ENCODE measurements at places on chromosomes 13 and 19. TPM values are rescaled to one million over a fixed set of nuclear protein-coding genes. Genes with fewer than 3 reads are reported as not detected.
A peak's percentile ranks its signal among the peaks of the same experiment; 100 is the strongest.

- no peak overlapping the region for H3K4me3 ChIP-seq
- H3K27me3 ChIP-seq: no peaks in the 10 kb centered on the region
- H3K27ac ChIP-seq: no peak overlapping the region
These were observed 59.9 kb downstream of the ABCC4 start for GRCh38 chr13:95241321-95241720.

Gene SYT5
- not detected for total RNA-seq

Gene CYP4F11
- not detected for total RNA-seq

DNA sequence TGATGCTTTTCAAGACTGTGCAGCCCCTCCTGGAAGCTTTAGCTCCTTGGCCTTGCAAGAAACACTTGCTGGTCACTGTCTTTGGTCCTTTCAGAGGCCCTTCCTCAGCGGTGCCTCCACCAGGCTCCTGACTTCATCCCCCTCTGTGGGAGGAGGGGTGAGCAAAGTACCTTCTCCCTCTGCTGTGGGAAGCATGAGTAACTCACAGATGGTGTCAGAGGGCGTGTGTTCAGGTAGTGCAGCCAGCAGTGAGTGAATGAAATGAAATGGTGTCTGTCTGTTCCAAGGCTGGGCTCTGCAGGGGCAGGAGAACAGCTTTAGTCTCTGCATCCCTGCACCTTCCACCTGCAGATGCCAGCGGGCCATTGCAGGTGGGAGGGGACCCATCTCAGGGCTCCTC is 102.9 kb downstream of the SHISA2 start:
- no peaks in the 10 kb centered on the region for H3K36me3 ChIP-seq
- peaks cover 5% of the 10 kb centered on the region for H3K4me1 ChIP-seq
- no peaks in the 10 kb centered on the region for H3K27me3 ChIP-seq
- H3K27ac ChIP-seq: no peak overlapping the region
- H3K4me3 ChIP-seq: no peak overlapping the region

DNA sequence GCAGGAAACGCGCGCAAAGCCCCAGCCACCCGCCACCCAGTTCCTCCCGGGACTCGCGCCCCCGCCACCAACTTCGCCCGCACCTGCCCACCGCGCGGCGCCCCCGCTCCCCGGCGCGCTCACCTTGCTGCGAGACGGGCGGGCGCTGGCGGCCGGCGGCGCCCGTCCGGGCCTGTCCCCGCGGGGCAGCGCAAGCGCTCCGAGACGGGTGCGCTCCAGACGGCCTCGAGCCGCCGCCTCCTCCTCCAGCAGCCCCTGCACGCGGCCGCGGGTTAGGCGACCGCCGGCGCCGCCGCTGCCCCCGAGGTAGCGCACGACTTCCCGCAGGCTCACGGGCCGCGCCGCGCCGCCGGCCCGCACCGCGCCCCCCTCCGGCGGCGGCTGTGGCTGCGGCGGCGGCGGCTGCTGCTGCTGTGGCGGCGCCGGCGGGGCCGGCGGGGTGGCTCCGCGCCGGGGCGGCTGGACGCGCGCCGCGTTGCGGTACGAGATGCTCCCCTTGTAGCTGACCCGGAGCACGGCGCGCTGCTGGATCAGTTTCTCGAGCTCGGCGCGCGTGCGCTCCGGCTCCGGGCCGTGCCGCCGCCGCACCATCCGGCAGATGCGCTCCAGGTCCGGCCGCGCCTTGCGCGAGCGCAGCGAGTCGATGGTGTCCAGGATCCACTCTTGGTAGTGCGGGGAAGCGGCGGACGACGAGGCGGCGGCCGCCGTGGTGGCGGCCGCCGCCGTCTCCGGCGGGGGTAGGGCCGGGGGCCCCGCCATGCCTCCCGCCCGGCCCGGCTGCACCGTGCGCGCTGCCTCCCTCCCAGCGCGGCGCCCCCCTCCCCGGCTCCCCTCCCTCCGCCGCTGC is 666 bp downstream of the SAMD1 start:
- H3K4me3 ChIP-seq: peak overlapping the region; percentile 77
- H3K36me3 ChIP-seq: peaks cover 37% of the 10 kb centered on the region
- peak; percentile 64 for DNase-seq
- peak overlapping the region; percentile 75 for H3K27ac ChIP-seq
- H3K4me1 ChIP-seq: peaks cover 16% of the 10 kb centered on the region

- no peaks in the 10 kb centered on the region for H3K36me3 ChIP-seq
- no peak overlapping the region for H3K4me3 ChIP-seq
- H3K27me3 ChIP-seq: no peaks in the 10 kb centered on the region
These were observed 218.8 kb downstream of the NBEA start for GRCh38 chr13:35160896-35161295.

- DNase-seq: no peak
- no peaks in the 10 kb centered on the region for H3K36me3 ChIP-seq
- no peaks in the 10 kb centered on the region for H3K27me3 ChIP-seq
- H3K4me1 ChIP-seq: no peaks in the 10 kb centered on the region
- H3K4me3 ChIP-seq: no peak overlapping the region
- H3K27ac ChIP-seq: no peak overlapping the region
These were observed 1159.0 kb upstream of the ATXN8OS start for GRCh38 chr13:68948586-68948985.

- no peaks in the 10 kb centered on the region for H3K36me3 ChIP-seq
- no peaks in the 10 kb centered on the region for H3K27me3 ChIP-seq
- no peak overlapping the region for H3K27ac ChIP-seq
- no peak overlapping the region for H3K4me3 ChIP-seq
- no peak for DNase-seq
- peaks cover 2% of the 10 kb centered on the region for H3K4me1 ChIP-seq
These were observed 63.1 kb downstream of the CEBPG start for GRCh38 chr19:33436360-33437345.

Gene PLIN3
- 23.5 TPM for total RNA-seq

Gene KPTN
- total RNA-seq: 10.4 TPM

DNA sequence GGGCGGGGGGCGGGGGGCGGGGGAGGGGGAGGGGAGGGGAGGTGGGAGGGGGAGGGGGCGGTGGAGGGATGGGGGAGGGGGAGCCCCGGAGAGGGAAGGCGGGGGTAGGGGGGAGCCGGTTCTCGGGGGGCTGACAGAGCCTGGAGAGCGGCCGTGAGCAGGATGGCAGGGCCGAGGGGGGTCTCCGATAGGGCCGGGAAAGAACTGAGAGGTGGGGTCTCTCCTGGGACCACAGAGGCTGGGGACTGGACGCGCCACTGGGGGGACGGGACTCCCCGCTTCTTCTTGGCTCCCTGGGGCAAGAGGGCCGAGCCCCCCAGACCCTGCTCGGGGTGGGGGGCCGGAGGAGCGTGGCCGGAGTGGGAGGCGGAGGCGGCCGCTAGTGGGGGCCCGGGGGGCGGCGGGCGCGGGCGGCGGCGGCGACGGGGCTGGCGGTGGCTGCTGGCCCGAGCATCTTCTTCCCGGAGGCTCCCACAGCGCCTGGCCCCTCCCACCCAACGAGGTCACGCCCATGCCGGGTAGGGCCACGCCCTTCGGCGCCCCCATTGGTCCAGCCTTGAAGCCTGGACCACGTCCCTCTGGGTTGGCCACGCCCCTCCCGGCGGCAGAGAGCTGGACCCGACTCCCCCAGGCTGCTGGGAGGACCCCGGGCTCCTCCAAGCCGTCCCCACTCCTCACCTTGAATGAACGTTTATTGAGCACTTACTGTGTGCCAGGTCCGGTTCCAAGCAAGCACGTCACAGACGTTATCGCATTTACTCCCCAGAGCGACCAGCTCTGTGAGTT is at the start of gene NOVA2:
TSS of gene NOVA2 (minus strand) at position 313 of the 786 bp plus-strand sequence. CDS start 514 bp downstream, outside the sequence.
- peak; percentile 62 for DNase-seq
- peaks cover 44% of the 10 kb centered on the region for H3K27me3 ChIP-seq
- H3K36me3 ChIP-seq: no peaks in the 10 kb centered on the region
- H3K4me3 ChIP-seq: no peak within 1 kb of the TSS
- H3K4me1 ChIP-seq: peaks cover 13% of the 10 kb centered on the region

Gene ADAMTSL5
- 1.3 TPM for total RNA-seq

- H3K36me3 ChIP-seq: peaks cover 16% of the 10 kb centered on the region
- DNase-seq: no peak
- H3K4me3 ChIP-seq: no peak overlapping the region
- no peaks in the 10 kb centered on the region for H3K4me1 ChIP-seq
- no peak overlapping the region for H3K27ac ChIP-seq
These were observed 7.2 kb downstream of the KMT5C start for GRCh38 chr19:55346725-55347441.

Gene OR7A5
- not detected for total RNA-seq

Gene PSG1
- not detected for total RNA-seq

- H3K4me3 ChIP-seq: peak overlapping the region; percentile 42
- H3K4me1 ChIP-seq: peaks cover 6% of the 10 kb centered on the region
- DNase-seq: peak; percentile 67
- H3K36me3 ChIP-seq: no peaks in the 10 kb centered on the region
These were observed 83.2 kb upstream of the IRS2 start for GRCh38 chr13:109869312-109870237.

- H3K27ac ChIP-seq: no peak overlapping the region
- peaks cover 9% of the 10 kb centered on the region for H3K36me3 ChIP-seq
- no peak overlapping the region for H3K4me3 ChIP-seq
- H3K4me1 ChIP-seq: peaks cover 73% of the 10 kb centered on the region
These were observed 2.5 kb downstream of the PDE4A start for GRCh38 chr19:10422846-10423245.

GRCh38 chr19:5132206-5132560 is 163.3 kb downstream of the KDM4B start:
- H3K4me3 ChIP-seq: peak overlapping the region; percentile 81
- peaks cover 36% of the 10 kb centered on the region for H3K4me1 ChIP-seq
- peaks cover 46% of the 10 kb centered on the region for H3K36me3 ChIP-seq

Gene SYNGR4
- not detected for total RNA-seq

- H3K36me3 ChIP-seq: peaks cover 35% of the 10 kb centered on the region
- peak; percentile 79 for DNase-seq
- H3K4me1 ChIP-seq: peaks cover 24% of the 10 kb centered on the region
- peak overlapping the region; percentile 97 for H3K27ac ChIP-seq
These were observed 933 bp downstream of the TFPT start for GRCh38 chr19:54114340-54115108.

Gene ERICH4
- total RNA-seq: not detected

GRCh38 chr13:96935901-96936300 is 58.4 kb downstream of the OXGR1 start:
- no peaks in the 10 kb centered on the region for H3K36me3 ChIP-seq
- no peak for DNase-seq
- H3K4me3 ChIP-seq: no peak overlapping the region
- no peaks in the 10 kb centered on the region for H3K27me3 ChIP-seq

DNA sequence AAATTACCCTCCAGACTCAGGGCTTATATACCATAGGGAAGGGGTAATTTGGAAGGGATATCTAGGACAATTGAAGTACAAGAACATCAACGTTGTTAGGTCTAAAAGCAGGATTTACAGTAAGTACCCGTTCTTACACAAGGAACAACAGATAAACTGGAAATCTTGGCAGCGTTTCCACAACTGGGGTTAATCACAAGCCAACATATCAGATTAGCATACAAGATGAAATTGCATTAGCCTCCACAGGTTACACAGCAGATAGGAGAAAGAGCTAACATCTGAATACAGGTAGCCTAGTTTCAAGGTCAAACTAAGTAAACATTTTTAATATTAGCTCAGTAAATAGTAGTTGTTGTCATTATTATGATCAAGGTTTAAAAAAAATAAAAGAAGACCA is 1214.0 kb upstream of the PCDH20 start:
- no peak overlapping the region for H3K27ac ChIP-seq
- no peaks in the 10 kb centered on the region for H3K4me1 ChIP-seq
- DNase-seq: no peak
- no peaks in the 10 kb centered on the region for H3K36me3 ChIP-seq

- no peaks in the 10 kb centered on the region for H3K4me1 ChIP-seq
- peaks cover 9% of the 10 kb centered on the region for H3K27me3 ChIP-seq
- no peak for DNase-seq
- no peaks in the 10 kb centered on the region for H3K36me3 ChIP-seq
- H3K27ac ChIP-seq: no peak overlapping the region
- H3K4me3 ChIP-seq: no peak overlapping the region
These were observed 619.8 kb downstream of the DCT start for GRCh38 chr13:93859716-93860115.

GRCh38 chr19:55697069-55697440 is 22.0 kb downstream of the EPN1 start:
- no peak for DNase-seq
- no peak overlapping the region for H3K4me3 ChIP-seq
- no peaks in the 10 kb centered on the region for H3K4me1 ChIP-seq
- no peaks in the 10 kb centered on the region for H3K27me3 ChIP-seq

GRCh38 chr19:17981611-17982010 is 14.7 kb downstream of the KCNN1 start:
- DNase-seq: no peak
- no peak overlapping the region for H3K4me3 ChIP-seq
- no peaks in the 10 kb centered on the region for H3K36me3 ChIP-seq
- H3K27ac ChIP-seq: no peak overlapping the region

Gene MATK
- total RNA-seq: 37.6 TPM

Gene PBX4
- total RNA-seq: 13.8 TPM

DNA sequence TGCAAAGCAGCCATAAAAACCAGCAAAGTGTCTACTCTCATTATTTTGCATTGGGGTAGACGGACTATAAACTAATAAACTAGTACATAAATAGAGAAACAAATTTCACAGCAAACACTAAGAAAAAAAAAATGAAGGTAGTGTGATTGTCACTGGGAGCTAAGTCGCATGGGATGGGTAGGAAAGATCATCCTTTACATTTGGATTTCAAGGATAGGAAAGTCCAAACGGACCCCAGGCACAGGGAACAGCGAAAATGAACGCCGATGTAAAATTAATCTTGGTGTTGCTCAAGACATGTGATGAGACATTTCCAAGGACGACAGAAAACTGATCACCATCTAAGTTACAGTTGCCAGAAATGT is 690 bp upstream of the SGTA start:
- peaks cover 26% of the 10 kb centered on the region for H3K36me3 ChIP-seq
- DNase-seq: no peak
- peak overlapping the region; percentile 93 for H3K4me3 ChIP-seq
- peaks cover 47% of the 10 kb centered on the region for H3K4me1 ChIP-seq
- H3K27ac ChIP-seq: peak overlapping the region; percentile 98

GRCh38 chr19:53905787-53906186 is 3.3 kb upstream of the CACNG7 start:
- peaks cover 14% of the 10 kb centered on the region for H3K4me1 ChIP-seq
- H3K36me3 ChIP-seq: peaks cover 2% of the 10 kb centered on the region

Gene PRODH2
- not detected for total RNA-seq

GRCh38 chr13:75870397-75870903 is 234.3 kb downstream of the LMO7 start:
- DNase-seq: peak; percentile 6
- H3K4me1 ChIP-seq: peaks cover 6% of the 10 kb centered on the region
- no peaks in the 10 kb centered on the region for H3K36me3 ChIP-seq

DNA sequence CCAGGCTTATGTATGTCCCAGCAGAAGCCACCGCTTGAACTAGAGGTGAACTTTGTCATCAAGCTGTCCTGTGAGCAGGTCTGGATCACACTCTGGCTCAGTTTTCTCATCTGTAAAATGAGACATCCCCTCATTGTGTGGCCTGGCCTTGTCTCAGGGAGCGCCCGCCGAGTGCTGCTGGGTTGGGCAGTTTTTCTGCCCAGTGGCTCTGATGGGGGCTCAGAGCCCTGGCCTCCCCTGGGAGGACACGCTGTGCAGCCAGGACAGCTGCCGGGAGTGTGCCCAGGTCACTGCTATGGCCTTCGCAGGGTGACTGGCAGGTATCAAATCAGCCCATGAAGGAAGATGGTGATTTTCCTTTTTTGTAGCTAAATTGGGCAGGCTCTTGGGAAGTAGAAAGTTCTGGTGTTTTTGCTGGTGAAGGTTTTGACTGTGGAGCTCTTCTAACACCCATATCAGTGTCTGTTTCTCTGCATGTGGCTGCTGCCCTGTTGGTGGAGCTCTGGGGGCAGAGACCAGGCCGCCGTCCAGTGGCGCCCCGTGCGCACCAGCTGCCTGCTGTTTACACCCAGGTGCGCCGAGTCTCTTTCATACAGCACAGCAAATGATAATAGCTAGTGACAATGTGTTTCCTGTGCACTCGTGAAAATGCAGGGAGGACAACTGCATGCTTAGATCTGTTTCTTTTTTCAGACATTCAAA is 40.8 kb downstream of the SLC7A9 start:
- peaks cover 8% of the 10 kb centered on the region for H3K27me3 ChIP-seq
- DNase-seq: no peak
- H3K4me1 ChIP-seq: no peaks in the 10 kb centered on the region
- H3K4me3 ChIP-seq: no peak overlapping the region
- H3K36me3 ChIP-seq: no peaks in the 10 kb centered on the region
- H3K27ac ChIP-seq: no peak overlapping the region

Measured in activated CD8-positive, alpha-beta T cell treated with anti-CD3 and anti-CD28 coated beads for 36 hours (primary cell).